ENCODE measurements at places on chromosomes 7 and 10.

GRCh38 chr7:47142169-47142866, 439.6 kb downstream of the TNS3 start:
- DNase-seq: no peak

GRCh38 chr7:150947761-150948651, 30.1 kb downstream of the KCNH2 start:
- DNase-seq: no peak

GRCh38 chr7:82697897-82698296, 254.3 kb upstream of the CACNA2D1 start:
- no peak for DNase-seq

DNA sequence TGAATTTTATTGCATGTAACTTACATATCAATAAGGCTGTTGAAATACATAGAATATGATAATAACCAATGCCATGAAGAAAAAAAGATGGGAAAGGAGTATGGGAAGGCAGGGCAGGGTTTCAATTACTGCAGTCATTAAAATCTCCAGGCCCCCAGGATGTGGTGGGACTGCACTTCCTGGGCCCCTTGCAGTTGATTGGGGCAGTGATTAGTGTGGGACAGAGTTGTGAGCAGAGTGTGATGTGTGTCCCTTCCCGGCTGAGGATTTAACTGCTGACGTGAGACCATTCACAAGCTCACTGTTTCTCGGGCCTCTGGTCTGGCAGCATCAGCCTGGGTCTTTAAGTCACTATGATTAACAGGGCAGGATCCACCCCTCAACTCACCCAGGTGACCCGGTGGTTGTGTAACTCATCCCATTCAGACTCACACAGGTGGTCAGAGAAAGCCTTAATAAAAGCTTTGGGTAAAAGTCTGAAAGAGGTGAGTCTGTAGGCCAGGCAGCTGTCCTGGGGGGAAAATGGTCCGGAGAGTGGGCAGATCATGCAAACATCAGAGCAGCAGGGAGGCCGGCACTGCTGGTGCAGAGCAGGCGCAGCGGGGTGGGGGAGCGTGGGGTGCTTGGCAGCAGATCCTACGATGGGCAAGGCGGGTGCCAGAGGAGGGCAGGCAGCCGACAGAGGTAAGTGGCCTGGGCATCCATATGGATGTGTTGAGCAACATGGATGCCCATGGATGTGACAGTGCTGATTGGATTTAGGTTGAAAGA, 36.3 kb upstream of the WDFY4 start:
- no peak for DNase-seq

- no peak for DNase-seq
Observed at GRCh38 chr7:22240904-22241571, 115.9 kb downstream of the RAPGEF5 start.

DNA sequence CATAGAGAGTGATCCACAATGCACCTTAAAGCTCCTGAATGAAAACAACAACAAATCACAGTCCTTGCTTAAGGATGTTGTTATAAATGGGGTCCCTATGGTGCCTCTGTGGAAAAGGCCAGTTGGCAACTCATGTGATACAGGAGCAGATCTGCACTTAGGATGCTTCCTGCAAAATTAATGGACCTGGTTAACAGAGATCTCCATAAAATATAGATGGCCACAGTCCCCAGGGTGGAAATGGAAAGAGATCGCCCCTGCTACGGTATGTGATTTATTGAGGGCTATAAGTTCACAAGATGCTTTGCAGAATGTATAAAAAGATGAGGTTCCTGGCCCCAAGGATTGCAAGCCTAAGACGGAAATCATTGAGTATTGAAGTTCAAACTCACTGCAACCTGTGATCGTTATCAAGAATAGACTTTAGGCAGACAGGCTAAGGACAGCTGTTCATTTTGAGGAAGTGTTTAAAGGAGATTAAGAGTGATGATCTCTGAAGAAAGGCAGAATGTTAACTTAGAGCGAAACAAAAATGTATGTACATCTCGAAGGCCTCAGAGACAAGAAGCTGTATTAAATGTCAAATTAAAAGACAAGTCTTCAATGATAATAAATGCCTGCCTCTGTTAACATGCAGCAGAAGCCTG, 174.1 kb upstream of the PLPP4 start:
- no peak for DNase-seq
